Stimulated activated CD8-positive, alpha-beta memory T cell treated with anti-CD3 and anti-CD28 coated beads, Interleukin-15, amount 100 ng/mL, for 4 hours (primary cell): ENCODE measurements at places on chromosomes 3 and 15.

- DNase-seq, result no peak
Observed at GRCh38 chr3:73383470-73384049, 241.2 kb downstream of the PDZRN3 start.

- no peak for DNase-seq
Observed at GRCh38 chr3:95923496-95924210, 890.7 kb upstream of the EPHA6 start.

GRCh38 chr3:61182662-61183061 lies 68.6 kb downstream of the FHIT start:
- no peak for DNase-seq

DNA sequence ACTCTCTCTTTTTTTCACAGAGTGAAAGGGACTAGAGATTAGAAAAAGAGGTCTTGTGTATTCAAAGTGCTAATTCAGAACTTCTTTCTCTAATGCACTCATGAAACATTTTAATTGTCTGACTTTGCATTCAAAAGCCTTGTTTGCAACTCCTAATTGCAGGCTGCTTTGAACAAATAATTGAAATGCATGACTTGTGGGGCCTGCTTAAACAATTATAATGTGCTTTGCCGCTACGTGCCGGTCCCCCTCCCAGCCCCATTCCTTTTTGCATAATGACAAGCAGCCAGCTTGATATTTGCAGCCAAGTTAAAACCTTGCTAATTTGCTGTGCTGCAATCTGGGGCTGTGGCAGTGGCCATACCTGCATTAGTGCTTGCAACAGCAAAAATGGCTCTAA lies 114.5 kb downstream of the FOXB1 start:
- DNase-seq, result no peak

DNA sequence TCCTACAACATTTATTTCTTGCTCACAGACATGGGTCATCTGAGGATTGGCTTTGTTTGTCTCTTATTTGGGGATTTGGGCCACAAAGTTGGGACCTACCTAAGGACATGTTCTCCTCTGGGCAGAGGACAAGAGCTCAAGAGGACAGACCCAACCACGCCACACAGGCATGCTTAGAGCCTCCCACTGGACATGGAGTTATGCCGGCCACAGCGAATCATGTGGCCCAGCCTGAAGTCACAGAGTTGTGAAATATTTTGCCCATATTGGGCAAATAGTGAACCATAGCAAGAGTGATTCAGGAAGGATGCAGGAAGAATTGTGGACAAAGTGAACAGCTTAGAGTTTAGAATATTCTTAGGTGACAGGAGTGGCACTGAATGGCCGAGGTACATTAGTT lies 9.9 kb downstream of the TRAK1 start:
- DNase-seq, result no peak

- DNase-seq, result no peak
Observed at GRCh38 chr15:52289629-52290081, 5.9 kb downstream of the MYO5C start.

- DNase-seq, result no peak
Observed at GRCh38 chr15:53223815-53224214, 433.7 kb upstream of the ONECUT1 start.

DNA sequence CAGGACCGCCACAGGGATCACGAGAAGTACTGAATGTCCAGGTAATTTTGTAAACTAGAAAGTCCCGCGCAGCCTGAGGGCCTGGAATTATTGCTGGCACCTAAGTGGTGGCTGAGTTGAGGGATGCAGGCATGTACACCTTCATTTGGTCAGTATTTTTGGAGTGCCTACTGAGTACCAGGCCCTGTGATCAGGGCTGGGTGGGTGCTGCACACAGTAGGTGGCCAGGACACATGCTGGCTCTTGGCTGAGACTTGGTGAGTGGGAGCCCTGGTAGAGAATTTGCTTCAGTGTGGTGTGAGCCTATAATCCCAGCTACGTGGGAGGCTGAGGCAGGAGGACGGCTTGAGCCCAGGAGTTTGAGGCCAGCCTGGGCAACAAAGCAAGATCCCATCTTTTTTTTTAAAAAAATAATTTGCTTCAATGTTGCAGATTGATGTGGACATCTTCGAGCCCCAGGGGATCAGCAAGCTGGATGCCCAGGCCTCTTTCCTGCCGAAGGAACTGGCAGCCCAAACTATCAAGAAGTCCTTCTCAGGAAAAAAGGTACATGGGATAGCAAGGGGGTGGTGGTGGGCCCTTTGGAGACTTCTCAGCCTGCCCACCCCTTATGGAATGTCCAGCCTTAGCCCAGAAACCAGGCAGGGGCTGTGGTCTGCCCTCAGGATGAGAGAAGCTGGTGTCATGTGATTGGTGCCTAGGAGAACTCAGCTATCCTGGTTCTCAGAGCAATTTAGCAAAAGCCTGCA lies 2.6 kb downstream of the ITIH1 start:
- DNase-seq, result no peak

GRCh38 chr3:22659651-22660475 lies 543.3 kb upstream of the UBE2E2 start:
- no peak for DNase-seq

DNA sequence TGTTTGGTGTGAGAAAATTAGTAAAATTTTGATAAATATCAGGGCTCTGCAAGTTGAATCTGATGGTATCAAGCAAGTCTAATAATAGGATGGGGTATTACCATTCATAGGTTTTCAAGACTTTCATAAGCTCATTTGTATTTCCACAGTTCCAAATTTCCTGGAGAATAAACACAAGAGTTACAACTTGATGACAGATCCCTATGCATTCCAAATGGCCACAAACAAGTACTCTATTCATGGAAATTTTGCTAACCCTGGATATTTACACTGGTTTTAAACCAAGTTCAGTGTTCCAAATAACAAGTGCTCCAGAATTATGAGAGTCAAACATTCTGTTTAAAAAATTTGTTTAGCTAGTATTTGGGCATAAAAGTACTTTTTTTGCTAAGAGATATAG lies 75.0 kb upstream of the CNTN6 start:
- DNase-seq, result no peak

DNA sequence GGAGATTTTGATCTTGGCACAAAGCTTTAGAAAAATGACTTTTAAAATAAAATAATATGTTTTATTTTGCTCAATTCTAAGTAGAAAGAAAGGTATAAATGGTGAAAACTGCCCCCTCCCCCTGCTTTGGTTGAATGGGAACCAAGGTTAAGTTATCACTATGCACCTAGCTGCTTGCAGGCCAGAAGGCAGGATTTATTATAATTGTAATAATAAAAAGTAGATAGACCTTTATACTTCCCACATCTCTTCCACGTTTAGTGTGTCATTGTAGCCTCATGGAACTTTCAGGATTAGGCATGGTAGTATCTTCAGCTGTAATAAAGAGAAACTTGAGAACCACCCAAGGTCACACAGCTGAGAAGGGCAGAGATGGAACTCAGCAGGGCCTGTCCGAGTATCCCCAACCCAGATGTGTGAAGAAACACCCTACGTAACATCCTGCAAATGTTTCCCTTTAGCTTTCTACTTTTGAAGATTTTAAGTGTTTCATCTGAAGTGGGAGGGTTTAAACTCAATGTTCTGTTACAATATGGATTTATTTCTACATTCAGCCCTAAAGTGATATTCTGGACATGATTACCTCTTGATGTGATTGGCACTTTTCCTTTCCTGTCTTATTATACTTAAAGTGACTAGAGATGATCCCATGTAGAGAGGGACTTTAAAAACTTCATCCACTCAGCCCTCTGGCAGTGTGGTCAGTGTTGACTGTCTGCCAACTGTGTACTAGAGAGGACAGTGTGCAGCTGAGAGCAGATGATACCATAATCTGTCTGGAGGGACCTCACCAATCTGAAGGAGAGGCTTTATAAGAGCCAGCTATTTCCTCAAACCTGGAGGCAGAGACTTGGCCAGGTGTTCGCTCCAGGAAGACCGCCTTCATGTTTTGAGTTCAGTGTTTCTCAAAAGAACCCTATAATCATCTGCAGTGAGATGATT lies 282.5 kb upstream of the TRIM42 start:
- no peak for DNase-seq

DNA sequence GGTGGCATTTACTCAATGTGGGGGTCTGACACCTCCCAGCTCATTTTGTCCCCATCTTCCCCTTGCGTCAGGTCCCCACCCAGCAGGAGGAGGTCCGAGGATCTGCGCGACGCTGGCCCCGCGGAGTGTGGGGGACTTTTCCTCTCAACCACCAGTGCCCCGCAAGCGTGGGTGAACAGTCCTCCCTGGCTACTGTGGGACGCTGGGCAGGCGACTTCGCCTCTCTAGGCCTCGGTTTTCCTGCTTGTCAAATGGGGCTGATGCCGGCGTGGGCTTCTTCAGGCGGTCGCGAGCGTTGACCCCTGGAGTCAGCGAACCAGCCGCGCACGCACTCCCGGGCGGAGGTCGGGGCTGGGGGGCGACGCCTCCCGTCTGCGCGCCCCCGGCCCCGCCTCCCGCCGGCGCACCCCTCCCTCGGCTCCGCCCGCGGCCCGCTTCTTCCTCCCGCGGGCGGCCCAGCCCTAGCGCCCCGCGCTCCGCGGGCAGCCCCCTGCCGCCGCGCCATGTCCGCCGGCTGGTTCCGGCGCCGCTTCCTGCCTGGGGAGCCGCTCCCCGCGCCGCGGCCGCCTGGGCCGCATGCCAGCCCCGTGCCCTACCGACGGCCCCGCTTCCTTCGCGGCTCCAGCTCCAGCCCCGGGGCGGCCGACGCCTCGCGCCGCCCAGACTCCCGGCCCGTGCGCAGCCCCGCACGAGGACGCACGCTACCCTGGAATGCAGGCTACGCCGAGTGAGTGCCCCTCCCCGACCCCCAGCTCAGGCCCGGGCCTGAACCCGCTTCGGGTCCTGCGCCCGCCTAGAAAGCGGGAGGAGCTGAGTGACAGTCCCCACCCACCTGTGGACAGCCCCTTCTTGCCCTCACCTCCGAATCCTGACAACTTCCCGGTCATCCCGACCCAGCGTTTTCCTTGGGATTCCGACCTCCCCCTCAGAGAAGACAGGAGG lies at the start of gene PPM1M:
Gene PPM1M (plus strand): TSS at position 438 of the 942 bp plus-strand sequence. CDS start 66 bp downstream, at position 504.
- no peak for DNase-seq

GRCh38 chr15:77009646-77010311 lies 14.9 kb downstream of the PSTPIP1 start:
- no peak for DNase-seq

GRCh38 chr3:196641333-196642054 lies 2.0 kb downstream of the NRROS start:
- DNase-seq, result no peak

GRCh38 chr3:167162083-167162482 lies 218.0 kb downstream of the ZBBX start:
- no peak for DNase-seq
